ENCODE measurements at places on chromosomes 2 and 18.

- no peak for DNase-seq
Observed at GRCh38 chr18:8221452-8221851, 387.8 kb upstream of the RAB12 start.

- no peak for DNase-seq
Observed at GRCh38 chr2:162174746-162175145, 22.7 kb upstream of the GCG start.

GRCh38 chr2:149741646-149742045 is 154.1 kb upstream of the MMADHC start:
- no peak for DNase-seq

DNA sequence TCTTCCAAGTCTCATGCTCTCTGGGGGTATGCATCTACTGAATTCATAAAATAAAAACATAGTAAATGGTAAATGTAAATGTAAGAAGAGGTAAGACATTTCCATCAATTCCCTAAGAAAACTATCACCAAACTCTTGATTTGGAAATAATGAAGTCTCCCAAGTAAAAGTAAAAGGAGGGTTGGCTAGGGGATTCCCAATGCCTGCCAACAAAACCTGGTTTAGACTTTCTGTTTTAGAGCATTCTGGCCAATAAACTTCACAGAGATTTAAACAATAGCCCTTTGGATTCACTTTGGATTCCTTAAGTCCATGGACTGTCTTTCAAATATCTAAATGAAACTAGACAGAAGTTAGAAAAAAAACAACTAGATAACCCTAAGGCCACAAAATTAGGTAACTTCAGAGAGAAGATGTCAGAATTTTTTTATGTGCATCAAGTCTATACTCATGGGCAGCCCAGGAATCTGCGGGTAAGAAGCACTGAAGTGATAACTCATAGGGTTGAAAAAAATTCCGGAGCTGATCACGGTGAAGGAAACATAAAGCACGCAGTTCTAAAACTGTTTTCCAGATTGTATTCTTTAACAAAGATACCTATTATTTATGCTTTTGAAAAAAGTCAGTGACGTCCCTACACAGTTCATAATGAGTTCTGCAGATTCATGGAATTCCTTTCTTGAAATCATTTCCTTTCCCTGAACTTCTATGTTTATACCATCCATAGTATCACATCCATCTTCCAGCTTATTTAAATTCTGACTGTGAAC is 263.6 kb downstream of the AFF3 start:
- no peak for DNase-seq

- DNase-seq, result no peak
Observed at GRCh38 chr2:219221957-219222518, 3.3 kb upstream of the ABCB6 start.

- no peak for DNase-seq
Observed at GRCh38 chr18:12159446-12159845, 65.8 kb downstream of the ANKRD62 start.

- DNase-seq, result no peak
Observed at GRCh38 chr2:86274918-86275275, 62.5 kb downstream of the REEP1 start.

DNA sequence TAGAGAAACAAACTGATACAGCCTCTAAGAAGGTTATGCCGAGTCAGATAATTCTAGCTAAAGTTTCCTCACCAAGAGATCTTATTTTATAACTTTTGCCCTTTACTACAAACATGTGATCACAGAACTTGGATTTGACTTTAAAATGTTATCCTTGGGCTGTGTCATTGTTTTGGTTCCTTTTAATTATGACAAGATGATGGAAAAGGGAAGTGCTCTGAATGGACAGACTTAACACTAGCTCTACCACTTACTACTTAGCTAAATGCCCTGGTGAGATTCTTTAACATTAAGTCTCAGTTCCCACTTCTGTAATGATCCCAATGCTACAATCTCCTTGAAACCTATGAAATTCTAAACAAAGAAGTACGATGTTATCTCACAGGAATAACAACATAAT is 69.9 kb downstream of the RTTN start:
- no peak for DNase-seq

GRCh38 chr2:175930504-175930903 is 71.6 kb downstream of the LNPK start:
- DNase-seq, result no peak

DNA sequence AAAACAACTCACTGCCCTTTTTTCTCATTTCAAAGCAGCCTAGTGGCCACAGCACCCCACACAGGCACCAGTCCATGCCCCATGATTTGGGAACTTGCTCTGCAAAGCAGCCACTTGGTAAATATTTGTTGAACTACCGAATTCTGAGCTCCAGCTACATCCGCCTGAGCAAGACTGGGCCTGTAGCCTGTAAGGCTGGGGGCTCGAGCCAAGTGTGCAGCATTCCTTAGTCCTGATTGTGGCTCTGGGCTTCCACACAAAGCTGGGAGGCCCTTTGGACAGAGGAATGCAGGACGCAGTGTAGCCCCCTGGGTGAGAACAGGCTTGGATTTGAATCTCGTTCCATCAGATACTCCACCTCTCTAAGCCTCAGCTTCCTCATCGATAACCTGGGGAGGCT is 88.4 kb downstream of the ACTR2 start:
- no peak for DNase-seq

- no peak for DNase-seq
Observed at GRCh38 chr2:195411219-195411687, 245.8 kb upstream of the SLC39A10 start.

DNA sequence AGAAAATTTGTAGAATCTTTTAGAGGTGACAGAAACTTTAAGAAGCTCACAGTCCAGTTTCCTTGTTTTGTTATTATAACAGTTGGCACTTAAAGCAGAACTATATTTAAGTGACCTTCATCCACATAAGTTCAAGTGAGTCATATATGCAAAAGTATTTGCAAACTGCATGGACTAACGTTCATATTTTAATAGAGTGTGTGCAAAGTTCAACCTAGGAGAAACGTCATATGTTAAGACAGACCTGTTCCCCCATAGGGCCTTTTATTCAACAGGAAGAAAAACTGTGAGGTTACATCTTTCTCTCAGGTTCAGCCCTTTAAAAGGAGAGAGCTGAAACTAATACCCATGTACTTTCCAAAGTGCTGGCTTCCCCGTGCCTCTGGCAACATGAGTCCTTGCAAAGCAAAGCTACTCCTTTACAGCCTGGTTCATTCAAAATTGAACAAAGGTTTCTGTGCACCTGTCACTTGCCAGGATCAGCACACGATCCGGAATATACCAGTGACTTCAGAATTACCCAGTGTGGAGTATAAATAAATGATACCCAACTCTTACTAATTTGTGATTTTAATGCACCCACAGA is 280.0 kb upstream of the RAB12 start:
- DNase-seq, result no peak

DNA sequence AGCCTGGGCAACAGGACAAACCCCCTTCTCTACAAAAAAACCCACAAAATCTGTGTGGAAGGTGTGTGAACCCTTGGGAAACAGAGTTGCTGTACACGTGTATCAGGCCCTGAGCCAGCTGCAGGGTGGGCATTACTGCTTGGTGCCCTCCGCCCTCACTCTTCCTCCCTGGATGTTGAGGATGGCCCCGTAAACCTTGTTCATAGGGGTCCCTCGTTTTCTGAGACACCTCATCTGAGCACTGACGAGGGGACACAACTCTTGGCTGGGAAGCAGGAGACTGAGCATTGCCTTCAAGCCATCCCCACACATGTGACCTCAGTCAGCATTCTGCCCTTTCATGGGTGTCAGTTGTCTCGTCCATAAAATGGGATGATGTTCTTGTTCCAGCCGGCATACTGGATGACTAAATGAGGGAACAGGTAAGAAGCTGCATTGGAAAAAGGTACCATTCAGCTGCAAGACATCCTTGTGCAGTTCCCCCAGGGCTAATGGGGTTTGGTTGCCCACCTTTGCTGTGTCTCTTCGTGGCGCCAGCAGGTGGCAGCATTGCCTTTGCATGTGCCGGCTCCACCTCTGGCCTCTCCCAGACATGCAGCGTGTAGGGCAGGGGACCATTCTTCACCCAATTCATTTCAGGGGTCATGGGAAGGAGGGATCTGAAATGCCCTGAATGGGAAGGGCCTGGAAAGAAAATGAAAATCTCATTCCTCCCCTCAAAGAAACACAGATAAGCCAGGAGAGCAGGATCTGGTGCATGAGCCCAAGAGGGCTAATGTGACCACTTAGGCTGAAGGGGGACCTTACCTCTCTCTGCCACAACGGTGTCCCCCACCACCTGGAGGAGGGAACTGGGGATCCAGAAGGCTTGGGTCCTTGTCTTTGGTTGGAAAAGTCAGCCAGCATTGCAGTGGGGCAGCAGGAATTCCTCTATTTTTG is 36.4 kb upstream of the HAAO start:
- DNase-seq, result peak; percentile 79

GRCh38 chr18:76345901-76346300 is 149.1 kb downstream of the ZNF516 start:
- DNase-seq, result no peak

GRCh38 chr2:8408560-8409460 is 273.0 kb upstream of the ID2 start:
- DNase-seq, result no peak

GRCh38 chr2:189341077-189341476 is 100.2 kb upstream of the WDR75 start:
- DNase-seq, result no peak

DNA sequence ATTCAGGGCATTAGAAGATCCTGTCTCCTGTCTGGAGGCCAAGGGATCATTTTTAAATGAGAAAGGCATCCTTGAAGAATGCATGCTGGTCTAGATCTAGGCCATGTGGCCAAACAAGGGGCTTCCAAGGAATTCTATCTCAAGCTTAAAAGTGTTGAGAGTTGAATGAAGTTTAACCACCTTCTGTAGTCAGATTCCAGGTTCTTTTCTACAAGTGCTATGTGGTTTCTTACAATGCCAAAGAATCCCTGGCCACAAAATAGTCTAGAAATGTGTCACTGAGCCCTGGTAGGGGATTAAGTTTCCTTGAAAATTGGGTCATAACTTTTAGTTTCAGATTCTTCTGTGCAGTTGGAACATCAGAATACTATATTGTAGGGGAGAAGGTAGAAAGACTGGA is 640.7 kb upstream of the ACVR2A start:
- no peak for DNase-seq

DNA sequence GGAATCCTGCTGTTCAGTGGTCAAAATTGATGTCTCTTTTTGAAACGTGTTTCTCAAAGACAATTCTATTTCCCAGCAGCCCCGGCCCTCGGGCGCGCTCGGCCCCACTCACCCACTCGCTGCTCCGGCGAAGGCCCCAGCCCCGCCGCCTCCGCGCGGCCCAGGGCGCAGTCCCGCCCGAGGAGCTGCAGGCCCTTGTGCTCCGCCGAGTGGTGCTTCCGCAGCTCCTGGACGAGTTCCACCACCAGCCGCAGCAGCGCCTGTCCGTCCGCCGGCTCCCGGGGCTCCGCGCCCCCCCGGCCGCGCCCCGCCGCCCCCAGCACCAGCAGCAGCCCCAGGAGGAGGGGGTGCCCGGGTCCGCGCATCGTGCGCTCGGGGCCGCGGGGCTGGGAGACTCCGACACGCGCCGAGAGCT is 413 bp downstream of the ALKAL2 start:
- DNase-seq, result no peak

DNA sequence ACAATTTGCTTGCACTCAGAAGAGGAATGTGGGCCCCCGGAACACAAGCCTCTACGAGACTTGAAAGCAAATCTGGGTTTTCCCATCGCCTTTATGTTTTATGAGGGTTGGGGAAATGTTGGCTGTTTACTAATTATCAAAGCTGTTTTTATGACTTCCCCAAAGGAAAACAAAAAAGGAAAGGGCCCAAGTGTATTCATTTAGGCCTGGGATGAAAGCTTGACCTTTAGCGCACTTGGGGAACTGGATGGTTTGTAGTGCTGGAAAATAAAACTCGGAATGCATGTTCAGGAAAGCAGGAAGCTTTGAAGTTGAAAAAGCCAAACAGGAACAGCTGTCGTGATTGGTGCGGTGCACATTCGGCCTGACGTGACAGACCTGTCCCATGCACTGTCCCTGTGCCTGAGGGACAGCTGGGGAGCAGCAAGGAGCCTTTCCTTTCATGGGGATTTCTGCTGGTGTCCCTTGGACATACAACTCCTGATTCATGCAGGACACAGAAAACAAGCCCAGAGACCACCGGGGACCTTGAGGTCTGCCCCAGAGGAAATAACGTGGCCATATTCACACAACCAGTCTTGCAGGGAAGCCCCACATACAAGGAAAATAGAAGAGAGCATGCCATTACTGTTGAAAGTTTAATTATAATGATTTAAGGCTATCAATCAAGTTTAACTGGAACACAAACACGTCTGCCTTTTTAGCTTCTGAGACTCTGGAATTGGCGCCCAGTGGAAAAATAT is 169.7 kb upstream of the APCDD1 start:
- DNase-seq, result no peak

GRCh38 chr2:88239781-88240180 is 69.6 kb downstream of the THNSL2 start:
- no peak for DNase-seq

DNA sequence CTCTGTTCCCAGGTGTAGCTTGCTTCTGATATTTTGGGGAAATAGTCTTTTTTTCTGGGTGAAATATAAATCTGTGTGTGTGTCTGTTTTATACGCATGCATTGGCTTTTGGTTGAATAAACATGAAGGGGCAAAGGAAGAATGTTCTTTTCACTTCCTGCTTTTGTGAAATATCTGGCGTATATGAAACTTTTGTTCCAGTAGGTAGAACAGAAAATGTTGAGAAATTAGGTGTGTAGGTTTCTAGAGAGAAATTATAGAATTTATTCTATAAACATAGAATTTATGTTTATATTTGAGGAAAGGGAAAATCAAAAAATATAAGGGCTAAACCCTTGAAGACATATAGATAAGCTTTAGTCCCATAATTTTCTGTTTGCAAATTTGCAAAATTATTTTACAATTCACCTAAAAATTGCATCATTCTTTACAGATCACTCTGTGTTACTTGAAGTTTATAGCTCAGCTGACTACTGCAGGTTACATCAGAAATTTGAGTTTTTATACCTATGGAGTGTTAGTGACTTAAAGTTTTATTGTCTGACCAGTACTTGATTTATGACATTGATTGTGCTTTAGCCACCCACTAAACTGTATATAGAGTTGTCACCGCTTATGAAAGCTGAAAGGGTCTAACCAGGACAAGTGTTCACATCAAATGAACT is 116.1 kb downstream of the FAM117B start:
- no peak for DNase-seq

DNA sequence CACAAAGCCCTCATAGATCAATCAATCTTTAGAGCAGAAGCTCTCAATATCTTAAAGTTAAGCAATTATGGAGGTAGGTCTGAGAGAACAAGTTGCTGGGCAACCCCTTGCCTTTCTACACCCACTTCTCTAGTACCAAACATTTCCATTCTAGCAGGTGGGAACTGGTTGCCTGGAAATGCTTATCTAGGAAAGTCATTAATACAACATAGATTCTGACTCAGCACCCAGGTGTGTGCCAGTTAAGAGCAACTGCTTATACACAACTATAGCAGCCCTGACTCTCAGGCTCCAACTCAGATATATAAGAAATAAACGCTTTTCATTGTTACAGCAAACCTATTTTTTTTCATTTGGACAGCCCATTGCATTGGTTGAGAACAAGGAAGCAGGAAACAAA is 237.7 kb downstream of the IRS1 start:
- no peak for DNase-seq

- no peak for DNase-seq
Observed at GRCh38 chr2:218230882-218231281, 13.9 kb downstream of the ARPC2 start.

GRCh38 chr2:39059366-39059952 is 61.4 kb downstream of the SOS1 start:
- no peak for DNase-seq

GRCh38 chr2:1515073-1515430 is 101.8 kb downstream of the TPO start:
- DNase-seq, result no peak

Measured in 8988T (cell line).